G401 (cell line): ENCODE measurements at places on chromosomes 2 and 18. TPM values are rescaled to one million over a fixed set of nuclear protein-coding genes. Genes with fewer than 3 reads are reported as not detected.

TYW5 gene
- total RNA-seq, result 3.7 and 7.4 TPM in 2 replicates

XDH gene
- not detected in 2 replicates for total RNA-seq

SOCS6 gene
- total RNA-seq, result 32.5 and 52.1 TPM in 2 replicates

DNA sequence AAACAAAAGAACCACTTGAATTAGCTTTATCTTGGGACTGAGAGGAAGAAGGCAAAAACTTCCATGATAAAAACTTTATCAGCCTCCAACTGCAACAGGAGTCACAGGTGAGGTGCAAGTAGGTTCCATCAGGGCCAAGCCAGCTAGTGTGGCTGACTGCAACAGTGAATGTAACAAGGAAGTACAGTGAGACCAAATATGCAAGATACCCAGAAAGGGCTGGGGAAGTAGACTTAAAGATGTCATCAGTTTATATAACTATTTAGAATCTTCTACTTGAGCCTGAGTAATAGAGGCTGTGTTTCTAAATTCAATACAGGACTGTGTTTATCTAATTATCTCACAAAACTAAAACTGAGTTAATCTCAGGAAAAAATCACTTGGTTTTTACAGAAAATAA lies 14.8 kb downstream of the PLEKHM3 start:
- no peak for DNase-seq

- DNase-seq, result no peak
Measured at GRCh38 chr2:144102386-144102785, 417.5 kb downstream of the ZEB2 start.

- no peak for DNase-seq
Measured at GRCh38 chr2:30275256-30275655, 43.9 kb downstream of the LBH start.

GRCh38 chr2:110800611-110801402 lies 68.4 kb downstream of the ACOXL start:
- no peak for DNase-seq

GRCh38 chr2:128370468-128371247 lies 52.0 kb upstream of the HS6ST1 start:
- no peak for DNase-seq

DNA sequence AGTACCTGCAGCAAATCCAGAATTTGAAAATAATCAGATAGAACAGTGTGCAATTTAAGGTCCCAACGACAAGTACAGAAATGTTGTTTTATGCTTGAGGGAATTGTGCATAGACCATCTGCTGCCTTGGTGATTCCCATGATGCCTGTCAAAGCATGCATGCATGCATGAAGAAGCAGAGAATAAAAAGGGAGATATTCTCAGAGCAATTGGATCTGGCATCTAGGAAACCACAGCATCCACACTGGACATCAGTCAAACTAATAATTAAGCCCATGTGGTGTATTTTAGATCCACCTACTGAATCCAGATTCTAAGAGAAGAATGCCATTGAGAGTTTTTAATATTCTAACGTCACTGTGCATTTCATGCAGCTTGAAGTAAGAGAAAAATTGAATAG lies 361.2 kb downstream of the FSIP2 start:
- peak; percentile 97 for DNase-seq

DNA sequence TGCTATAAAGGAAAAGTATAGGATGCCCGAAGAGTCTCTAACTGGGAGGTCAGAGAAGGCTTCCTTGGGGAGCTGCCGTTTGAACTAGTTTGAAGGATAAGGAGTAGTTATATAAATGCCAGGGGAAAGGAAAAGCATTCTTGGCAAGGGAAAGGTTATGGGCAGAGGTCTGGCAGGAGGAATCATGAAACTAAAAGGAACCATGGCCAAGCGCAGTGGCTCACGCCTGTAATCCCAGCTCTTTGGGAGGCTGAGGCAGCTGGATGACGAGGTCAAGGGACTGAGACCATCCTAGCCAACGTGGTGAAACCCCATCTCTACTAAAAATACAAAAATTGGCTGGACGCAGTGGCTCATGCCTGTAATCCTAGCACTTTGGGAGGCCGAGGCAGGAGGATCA lies 100.6 kb upstream of the MSH2 start:
- no peak for DNase-seq

DNA sequence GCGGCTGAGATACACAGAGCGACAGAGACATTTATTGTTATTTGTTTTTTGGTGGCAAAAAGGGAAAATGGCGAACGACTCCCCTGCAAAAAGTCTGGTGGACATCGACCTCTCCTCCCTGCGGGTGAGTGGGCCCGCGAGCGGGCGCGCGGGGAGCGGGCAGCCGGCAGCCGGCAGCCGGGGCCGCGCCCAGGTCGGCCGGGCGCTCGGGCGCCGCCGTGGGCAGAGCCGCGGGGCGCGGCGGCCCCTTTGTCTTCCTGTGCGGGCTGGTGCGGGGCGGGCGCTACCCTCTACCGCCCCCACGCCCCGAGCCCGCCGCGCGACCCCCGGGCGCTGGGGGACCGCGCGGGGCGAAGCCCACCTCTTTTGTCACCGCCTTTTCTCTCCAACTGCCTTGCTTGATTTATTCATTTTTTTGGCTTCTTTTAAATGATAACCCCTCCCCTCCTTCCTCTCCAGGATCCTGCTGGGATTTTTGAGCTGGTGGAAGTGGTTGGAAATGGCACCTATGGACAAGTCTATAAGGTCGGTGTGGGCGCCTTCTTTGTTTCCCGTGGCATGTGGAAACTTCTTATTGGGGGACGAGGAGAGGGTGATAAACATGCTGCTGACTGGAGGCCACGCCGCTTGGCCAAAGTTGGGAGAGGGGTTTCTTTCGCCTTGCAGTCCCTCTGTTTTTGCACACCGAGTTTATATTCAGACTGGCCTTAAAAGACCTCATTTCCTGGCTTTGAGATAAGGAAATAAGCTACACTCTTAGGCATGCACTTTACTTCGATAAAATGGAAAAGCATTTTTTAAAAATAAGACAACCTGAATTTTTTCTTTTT lies 722 bp downstream of the MAP4K4 start:
- DNase-seq, result peak; percentile 34

DNA sequence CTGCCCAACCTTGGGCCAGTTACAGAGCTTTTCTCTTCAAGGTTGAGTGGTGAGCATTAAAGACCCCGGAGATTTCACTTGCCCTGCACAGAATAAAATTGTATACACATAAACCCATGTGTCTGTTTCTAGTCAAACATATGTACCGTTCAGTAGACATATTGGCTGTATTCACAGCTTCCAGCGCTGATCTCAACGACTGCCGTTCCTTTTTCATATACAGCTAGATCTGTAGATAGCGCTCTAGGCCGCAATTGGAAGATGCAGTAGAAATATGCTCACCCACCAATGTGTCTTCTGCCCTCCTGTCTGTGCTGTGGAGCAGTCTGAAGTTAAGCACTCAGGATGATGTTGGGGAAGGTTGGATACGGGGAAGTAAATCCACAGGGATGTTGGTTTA lies 317.7 kb downstream of the SETBP1 start:
- no peak for DNase-seq

DNA sequence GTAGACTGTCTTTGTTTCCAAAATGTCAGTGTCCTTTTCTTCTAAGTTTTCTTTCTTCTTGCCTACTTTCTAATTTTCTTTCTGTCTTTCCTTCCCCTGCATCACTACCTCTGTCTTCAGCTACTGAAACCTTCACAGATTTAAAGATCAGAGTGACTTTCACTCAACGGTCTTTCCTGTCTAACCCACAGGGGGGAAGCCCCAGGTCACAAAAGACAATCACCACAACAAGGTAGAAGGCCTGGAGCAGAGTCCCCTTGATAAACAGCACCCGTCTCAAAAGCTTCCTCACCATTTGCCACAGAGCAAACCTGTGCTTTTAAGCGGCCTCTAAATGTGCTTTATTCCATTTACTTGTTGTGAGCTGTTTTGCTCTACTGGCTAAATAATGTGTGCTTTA lies 665.4 kb downstream of the BCL11A start:
- DNase-seq, result no peak

- peak; percentile 16 for DNase-seq
Measured at GRCh38 chr2:224260372-224261020, 141.4 kb downstream of the FAM124B start.

DNA sequence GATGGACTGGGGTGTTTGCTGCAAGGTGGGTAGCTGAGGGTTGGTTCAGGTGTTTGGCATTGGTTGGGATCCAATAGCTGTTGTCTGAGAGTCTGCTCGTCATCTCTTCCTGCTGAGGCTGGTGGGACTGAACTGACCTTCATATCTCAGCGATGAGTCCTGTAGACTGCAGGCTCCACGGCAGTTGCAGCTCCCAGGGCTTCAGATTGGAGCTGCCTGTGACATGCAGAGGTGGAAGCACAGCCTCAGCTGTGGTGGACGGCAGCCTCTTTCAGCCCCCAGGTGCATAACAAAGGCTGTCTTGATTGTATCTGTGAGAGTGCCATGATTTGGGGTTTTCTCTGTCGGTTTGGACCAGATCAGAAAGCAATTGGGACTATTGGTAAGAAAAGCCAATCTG lies 3.9 kb upstream of the IL1R2 start:
- DNase-seq, result no peak

DNA sequence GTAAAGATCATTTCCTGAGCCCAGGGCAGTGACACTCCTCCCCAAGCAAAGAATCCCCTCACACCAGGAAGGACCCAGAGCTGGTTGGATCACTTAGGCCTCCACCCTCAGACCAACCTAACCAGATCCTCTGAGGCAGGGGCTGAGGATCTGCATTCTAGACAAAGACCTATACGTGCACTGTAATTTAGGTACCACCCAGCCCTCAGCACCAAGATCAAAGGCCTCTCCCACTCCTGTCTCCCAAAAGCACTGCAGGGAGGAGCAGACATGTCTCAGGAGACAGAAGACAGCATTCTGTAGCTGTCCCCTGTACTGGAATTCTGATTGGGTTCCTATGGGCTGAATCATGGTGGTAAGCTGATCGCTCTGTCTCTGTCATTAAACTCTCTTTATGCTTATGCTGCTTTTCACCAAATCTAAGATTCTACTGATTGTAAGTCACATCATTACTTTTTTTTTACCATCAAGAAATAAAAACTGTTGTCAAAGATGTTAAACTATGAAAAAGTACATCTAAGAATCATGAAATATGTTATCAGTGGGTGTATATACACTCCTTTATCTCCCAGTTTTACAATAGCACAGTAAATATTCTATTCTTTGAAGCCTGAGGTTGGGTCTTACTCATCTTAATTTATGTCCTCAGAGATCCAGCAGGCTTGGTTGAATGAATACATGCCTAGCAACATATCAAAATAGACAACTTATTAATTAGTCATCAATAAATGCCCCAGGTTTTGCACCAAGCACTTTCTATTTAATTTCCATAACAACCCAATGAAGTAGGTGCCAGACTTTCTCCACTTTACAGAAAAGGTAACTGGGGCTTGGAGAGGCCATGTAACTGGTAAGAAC lies 28.3 kb downstream of the MCFD2 start:
- no peak for DNase-seq

SLC19A3 gene
- not detected in 2 replicates for total RNA-seq

- DNase-seq, result peak; percentile 70
Measured at GRCh38 chr2:74045454-74045853, 60.7 kb downstream of the TET3 start.

IL37 gene
- not detected in 2 replicates for total RNA-seq

DNA sequence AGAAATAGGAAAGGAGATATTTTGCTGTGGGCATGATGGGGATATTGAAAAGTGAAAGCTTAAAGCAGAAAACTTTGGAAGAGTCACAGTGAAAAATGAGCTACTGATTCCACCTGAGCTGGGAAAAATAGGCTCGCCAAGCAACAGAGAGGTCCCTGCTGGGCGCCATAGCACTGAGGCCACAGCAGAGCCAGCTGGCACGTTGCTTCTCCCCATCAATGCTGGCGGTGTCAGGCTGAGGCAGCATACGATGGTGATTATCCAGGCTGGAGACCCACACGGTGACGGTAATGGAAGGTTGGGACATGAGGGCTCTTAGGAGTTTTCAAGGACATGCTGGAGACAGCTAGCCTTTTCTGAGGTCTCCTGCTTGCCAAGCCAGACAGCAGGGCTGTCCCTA lies 25.8 kb upstream of the DTNB start:
- DNase-seq, result peak; percentile 90

DNA sequence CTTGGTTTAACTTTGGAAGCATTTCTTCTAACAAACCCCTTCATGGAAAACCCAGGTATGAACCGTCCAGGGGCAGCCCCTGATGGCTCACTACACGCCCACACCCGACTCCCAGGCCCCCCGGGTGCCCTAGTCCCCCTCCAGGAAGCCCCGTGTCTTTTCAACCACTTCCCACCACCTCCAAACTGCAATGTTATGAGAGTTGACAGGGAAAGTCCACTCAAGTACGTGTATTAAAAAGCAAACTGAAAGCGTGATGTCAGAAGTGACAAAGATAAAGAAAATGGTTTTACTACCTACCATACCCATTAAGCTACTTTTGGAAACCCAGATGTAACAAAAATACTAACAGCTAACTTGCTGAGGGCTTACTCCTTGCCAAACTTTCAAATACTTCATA lies 51.5 kb downstream of the L3MBTL4 start:
- DNase-seq, result no peak

DNA sequence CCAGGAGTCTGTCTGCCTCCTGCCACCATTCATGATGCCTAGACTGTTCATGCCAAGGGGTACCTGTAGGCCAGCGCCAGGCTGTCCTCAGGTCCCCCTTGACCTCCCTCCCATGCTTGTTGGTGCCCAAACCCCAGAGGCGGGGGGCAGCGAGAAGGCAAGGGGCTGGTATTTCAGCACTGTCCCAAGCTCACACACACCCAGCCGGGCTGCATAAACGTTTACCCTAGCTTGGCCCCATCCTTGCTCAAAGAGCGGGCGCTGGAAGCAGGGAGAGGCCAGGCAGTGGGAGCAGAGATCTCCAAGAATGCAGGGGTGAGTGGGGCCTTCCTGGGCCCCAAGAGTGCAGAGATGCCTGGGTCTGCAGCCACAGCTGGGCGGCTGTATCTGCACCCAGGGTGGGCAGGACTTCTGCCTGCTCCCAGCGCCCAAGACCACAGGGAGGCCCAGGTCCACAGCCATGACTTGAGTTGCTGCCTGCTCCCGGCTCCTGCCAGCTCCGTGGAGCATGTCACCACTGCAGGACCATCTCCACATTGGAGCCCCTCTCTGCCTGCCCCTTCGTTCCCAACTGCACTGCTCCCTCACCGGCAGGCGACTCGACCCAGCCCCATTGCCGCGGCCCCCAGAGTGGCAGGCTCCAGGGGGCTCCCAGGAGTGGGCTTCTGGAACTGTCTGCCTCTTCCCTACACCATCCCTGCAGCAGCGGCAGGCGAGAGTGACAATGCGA lies 616.6 kb downstream of the METTL4 start:
- DNase-seq, result no peak

- DNase-seq, result no peak
Measured at GRCh38 chr2:10136101-10136934, 13.8 kb downstream of the RRM2 start.

- no peak for DNase-seq
Measured at GRCh38 chr2:7011356-7012083, 94.3 kb downstream of the RNF144A start.

DNA sequence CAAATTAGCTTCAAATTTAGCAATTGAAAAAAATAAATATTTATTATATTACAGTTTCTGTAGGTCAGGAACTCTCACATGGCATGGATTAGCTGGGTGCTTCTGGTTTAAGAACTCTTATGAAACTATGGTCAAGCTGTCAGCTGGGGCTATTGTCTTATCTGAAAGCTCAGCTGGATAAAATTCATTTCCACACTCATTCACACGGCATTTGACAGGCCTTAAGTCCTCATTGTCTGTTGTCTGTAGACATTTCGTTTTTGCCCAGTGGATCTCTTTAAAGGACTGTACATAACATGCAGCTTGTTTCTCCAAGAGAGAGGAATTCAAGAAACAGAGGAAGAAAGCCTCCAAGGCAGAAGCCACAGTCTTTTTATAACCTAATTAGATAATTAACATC lies 1556.8 kb upstream of the SLC39A10 start:
- DNase-seq, result no peak

ITGB6 gene
- total RNA-seq, result not detected in 2 replicates

GRCh38 chr2:14199040-14199439 lies 433.5 kb upstream of the LRATD1 start:
- no peak for DNase-seq

GRCh38 chr2:196233021-196233804 lies 61.8 kb upstream of the STK17B start:
- DNase-seq, result no peak
